ACHN (cell line): ENCODE measurements at places on chromosomes 11 and 22.

DNA sequence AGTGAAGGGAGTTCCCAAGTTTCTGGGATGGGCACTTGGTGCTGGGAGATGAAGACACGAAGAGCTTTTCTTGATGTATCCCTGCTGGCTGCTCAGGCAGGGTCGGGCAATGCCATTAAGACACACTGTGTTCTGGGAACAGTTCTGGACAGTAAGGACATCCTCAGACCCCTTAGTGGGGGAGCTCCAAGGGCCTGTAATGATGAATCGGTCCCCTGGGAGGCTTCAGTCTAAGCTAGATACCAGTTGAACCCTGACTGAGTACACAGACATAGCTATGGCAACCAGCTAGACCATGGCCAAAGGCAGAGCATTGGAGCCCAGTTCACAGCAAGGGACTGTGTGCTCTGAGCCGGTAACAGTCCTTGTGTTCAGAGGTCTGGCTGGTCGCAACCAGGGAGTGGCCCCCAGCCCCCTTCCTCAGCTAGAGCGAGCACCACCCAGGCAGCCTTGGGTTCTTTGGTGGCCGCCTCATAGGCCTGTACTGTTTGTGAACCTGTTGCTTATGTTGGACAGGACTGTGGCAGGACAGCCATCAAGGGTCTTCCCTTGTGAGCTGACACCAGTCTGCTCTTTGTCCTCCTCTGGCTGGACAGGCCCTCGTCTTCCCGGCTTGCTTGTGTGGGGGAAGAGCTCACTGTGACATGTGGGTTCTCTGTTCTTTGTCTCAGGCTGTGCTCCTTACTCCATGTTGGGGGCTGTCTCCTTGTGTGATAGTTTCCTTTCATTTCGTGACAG lies 25.0 kb downstream of the MED15 start:
- no peak for DNase-seq

DNA sequence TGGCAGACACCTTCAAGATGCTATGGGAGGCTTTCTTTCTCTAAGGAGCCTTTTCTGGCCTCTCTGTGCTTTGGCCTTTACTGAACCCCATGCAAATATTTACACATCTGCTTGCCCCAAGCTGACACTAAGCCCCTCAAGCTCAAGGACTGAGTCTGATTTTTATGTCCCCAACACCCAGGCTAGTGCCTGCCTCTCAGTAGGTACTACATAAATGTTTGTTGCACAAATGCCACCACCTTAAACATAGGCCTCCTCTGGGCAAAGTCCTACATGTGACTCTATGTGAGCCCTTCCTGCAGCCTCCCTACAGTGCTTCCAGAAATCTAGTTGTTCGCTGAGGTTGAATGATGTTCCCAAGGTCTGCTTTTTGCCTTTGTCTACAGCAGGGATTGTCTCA lies 187.6 kb downstream of the DBX1 start:
- no peak for DNase-seq

DNA sequence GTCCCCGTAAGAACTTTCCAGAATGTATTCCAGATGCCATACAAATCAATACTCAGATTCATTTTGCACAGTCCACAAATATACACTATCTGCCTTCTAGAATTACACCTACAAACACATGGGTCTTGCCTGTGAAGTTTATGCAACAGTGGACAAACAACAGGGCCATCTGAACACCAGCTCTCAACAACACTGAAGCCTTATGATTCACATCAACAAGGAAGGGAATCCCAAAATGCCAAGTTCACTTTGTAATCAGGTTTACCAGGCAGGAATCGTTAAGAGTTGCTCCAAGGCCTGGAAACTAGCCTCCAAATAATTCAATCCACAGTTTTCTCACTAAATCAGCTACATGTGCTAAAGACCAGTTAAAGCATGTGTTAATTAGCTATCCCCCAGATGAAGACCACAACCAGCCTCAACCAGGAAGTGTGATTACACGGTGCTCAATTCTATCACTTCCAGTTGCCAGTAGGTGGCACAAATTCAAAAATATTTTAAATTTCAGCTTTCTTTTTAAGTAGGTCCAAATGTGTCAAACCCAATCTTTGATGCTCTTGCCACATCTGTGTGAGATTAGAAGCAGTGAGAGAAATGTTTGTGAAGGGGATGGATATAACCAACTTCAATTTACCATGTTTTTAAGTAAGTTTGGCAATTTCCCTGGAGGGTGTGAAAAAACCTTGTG lies 139.1 kb upstream of the BDNF start:
- peak; percentile 33 for DNase-seq

DNA sequence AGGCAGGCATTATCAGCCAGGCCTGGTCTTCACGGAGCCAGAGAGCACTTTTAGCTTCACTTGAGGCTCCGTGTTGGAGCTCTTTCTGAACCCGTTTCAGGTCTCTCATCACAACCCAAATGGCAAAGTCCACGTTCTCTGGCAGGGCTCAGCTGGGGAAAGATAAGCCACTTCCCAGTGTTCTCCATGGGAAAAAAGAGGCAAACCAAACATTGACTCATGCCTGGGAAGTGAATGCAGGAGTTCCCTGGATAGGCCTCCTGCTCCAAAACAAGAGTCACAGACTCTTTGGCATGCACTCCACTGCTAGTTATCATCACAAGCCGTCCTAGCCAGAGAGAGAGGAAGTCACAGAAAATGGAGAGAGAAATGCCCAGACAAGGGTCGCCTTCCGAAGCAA lies 11.6 kb downstream of the OPCML start:
- no peak for DNase-seq

GRCh38 chr11:118886681-118887111 lies 3.0 kb downstream of the CXCR5 start:
- no peak for DNase-seq

- no peak for DNase-seq
These were observed 167.0 kb upstream of the RASSF10 start for GRCh38 chr11:12841946-12842630.

DNA sequence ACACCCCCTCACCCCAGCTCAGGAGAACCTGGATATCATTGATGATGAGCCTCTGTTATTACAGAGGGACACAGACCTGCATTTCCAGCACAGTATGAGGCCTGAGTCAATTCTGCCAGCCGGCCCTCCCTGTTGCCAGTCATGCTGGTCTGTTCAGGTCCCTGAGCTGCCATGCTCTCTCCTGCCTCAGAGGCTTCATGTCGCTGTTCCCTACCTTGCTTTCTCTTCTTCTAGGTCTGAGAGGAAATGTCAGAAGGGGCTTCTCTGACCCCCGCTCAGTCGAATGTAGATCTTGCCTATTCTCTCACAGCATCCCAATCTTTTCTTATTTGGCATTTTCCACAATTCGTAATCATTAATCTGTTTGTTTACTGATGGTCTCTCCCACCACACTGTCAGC lies 21.8 kb upstream of the ABCC8 start:
- DNase-seq, result no peak

GRCh38 chr11:47035108-47035507 lies 98.5 kb downstream of the CSTPP1 start:
- no peak for DNase-seq

- DNase-seq, result no peak
These were observed 81.3 kb downstream of the ZBTB16 start for GRCh38 chr11:114140826-114141225.

DNA sequence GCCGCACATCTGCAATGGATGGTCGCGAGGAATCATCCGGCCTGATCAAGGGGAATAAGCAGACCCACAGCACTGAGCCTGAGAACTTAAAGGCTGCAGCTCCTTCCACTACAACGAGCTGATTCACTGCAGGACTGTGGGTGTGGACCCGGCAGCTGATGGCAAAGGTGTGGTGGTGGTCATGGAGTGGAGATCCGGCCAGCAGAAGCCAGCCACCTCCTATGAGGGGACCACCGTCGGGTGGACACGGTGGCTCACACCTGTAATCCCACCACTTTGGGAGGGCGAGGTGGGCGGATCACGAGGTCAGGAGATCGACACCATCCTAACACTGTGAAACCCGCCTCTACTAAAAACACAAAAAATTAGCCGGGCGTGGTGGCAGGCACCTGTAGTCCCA lies 66.4 kb downstream of the DGCR2 start:
- no peak for DNase-seq

DNA sequence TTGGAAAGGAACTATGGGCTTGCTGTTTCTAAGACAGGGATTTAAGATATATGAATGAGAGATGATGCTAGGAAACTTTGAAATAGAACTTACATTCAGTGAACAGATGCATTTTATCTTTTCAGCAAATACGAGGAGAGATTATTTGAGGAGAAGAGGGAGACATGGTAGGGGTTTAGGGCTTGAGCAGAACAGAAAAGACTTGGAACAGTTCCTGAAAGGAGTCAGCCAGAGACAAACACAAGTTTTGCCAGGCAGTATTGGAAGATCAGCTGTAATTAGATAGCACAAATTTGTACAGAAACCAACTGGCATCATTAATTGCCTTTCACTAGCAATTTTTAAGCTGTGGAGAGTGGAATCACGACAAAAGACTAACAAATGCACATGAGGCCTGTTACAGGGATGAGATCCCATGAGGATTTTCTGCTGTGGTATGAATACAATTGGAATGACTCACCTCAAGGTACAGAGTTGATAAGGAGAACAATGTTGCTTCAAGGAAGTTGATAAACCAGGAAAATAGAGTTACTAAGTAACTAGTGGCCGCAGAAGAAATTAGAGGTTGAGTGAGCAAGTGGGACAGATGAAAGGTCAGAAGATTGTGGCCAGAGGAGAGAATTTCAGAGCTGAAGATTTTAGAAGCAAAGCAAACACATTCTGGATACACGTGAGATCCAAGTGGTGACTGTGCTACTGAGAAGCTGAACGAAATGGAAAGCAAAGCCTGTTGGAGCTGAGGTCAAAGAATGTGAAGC lies 67.9 kb downstream of the CYB5R2 start:
- DNase-seq, result peak; percentile 78

- no peak for DNase-seq
These were observed at the start of gene MUC5B for GRCh38 chr11:1222491-1223345. TSS of gene MUC5B (plus strand) at chr11:1223066. CDS start at chr11:1223124, 58 bp downstream.

- DNase-seq, result no peak
These were observed 55.3 kb upstream of the PRR5 start for GRCh38 chr22:44646668-44647067.

GRCh38 chr22:20909543-20910303 lies 7.5 kb upstream of the CRKL start:
- no peak for DNase-seq

GRCh38 chr11:105000797-105001196 lies 22.2 kb downstream of the CASP5 start:
- DNase-seq, result peak; percentile 12

DNA sequence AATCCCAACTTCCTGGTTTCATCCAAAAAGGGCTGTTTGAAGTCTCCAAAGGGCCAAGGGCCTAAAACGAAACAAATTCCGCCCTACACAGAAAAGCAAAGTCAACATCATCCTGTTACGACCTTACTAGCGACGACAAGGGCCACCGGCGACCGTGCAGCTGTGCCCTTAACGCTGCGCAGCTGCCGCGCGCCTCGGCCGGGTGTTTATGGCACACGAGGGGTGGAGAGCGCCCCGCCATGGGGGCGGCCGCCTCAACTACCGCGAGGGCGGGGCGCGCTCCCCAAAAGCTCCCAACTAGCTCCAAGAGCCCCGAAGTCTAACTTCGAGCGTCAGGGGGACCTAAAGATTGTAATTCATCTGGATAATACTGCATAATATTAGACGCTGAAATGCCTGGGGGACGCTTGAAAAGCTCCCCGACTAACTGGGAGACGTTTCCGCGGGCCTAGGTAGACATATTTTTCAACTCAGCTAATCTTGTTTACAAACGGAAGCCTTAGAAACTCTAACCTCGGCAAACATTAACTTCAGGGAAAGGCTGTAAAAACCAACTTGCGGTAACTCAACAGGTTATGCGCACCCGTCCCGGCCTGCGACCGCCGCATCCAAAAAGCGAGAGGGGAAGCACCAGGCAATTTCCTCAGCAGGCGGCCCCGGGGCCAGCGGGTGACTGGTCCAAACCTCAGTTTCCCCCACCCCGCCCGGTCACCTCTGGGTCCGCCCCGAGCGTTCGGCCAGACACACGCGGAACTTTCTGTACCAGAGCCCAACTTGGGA lies 694 bp downstream of the TMEM123 start:
- peak; percentile 77 for DNase-seq

DNA sequence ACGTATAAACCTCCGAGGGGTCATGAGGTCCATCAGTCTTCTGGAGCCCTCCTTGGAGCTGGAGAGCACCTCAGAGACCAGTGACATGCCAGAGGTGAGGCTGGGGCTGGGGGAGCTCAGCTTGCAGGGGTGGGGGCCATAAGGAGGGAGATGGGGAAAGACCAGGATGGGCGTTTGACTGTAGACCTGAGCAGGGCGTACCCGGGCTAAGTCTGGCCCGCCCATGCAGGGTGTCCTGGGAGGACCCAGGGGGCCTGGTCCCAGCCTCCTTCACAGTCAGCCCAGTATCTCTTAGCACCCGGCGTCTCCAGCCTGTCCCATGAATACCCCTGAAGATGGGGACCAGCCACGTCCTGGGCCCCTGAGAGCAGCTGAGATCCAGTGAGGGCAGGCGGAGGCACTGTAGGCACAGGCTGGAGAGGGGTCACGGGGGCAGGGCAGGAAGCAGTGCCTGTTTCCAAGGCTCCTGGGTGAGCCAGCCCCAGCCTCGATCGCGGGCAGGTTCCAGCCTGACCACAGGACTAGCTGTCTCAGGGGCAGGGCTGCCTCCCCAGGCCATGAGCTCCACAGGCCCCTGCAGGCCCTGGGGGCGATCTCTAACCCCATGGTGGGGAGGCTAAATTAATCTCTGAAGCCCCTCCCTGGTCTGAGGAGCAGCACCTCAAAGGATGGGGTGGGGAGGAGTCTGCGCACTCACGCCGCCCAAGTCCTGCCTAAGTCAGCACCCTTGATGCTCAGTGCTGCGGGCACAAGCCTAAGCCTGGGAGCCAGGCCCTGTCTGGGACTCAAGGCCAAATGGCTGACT lies 7.1 kb downstream of the SSH3 start:
- DNase-seq, result no peak

DNA sequence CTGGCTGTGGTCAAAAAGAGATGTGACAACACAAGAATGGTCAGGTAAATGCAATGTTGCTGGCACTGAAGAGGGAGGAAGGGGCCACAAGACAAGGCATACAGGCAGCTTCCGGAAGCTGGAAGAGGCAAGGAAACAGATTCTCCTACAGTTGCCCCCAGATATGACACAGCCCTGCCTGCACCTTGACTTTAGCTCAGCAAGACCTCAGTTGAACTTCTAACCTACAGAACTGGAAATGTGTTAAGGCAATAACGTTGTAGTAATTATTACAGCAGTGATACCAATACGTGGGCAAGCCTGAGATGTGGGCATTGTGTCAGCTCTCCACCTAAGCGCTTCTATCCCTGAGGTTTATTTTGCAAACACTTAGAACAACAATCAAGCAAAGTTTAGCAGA lies 4.2 kb upstream of the KIAA0930 start:
- no peak for DNase-seq

DNA sequence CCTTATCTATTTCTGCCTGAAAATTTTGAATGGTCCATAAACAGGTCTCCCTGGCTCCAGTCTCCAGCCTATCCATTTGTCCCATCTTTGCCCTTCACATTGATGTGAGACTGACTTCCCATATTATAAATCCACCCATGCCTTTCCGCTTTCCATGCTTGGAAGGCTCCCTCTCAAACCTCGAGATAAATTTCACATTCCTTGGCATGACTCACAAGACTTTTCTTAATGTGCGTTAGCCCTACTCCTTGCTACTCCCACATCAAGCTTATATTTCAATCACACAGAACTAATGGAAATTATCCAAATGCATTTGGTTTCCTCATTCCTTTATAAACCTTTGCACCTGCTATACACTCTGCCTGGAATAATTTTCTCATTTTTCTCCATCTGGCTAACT lies 163.7 kb upstream of the NTM start:
- DNase-seq, result no peak
